ENCODE measurements at places on chromosomes 5 and 9.

DNA sequence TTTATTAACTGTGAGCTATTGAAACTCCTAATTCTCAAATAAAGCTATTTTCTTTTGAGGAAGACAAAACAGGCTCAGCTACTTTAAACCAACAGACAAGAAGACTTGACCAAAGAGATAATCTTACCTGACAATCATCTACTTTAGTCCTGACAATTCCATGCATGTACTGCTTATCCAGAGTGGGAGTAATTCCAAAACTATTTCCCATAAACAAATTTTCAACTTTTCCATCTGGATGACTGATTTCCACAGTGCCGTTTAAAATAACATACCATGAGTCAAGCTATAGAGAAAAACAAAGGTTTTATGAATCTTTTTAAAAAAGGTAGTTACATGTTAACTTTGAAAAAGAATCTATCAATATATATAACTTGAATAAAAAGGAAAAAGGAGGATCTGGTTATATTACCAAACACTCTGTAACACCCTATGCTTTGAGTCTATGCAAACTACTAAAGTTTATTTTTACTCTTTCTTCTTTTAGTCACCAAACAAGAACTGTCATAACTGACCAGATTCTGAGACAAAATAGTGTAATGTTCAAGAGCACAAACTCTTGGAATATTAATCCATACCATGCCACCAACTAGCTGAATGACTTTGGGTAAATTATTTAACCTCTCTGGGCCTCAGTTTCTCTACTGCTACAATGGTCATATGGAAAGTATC is 129.7 kb downstream of the RAPGEF6 start:
- no peak for DNase-seq

- no peak for DNase-seq
These were observed 58.7 kb upstream of the RNU6ATAC start for GRCh38 chr9:134223091-134223490.

DNA sequence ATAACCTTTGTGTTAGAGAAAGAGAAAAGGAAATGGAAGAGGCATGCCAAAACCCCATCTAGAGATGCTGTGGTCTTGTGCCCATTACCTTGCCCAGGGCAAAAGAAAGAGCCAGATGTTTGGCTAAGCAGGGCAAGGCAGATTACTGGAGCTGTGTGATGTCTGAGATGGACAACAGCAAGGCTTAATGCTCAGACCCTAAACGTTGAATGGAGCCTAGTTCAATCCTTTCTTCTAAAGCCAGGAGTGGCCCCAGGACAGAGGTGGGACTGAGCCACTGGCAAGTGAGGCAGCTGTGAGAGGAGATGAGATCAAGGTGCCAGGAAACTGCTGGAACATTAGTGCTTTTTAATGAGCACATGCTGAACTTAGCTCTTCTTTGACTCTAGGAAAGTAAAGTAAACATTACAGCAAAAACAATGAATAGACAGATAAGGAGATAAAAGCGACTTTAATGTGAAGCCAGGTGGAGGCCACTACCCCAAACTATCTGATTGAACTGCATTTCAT is 143.0 kb upstream of the EGFLAM start:
- no peak for DNase-seq

DNA sequence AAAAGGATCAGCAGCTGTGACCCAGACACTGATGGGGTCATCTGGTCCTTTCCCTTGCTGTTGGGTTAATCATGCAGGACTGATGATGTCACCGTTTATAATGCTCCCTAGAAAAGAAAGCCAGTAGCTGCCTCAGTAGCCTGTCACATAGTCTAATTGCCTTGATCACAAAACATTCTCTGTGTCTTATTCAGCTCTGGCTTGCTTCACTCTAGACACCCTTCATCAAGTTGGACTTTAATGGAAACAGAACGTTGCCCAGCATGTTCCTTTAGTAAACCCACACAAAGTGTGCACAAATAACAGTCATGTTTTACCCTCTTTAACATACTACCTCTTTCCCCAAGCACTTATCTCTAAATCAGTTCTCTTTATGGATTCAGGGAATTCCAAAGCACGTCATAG is 170.8 kb downstream of the SGCD start:
- peak; percentile 11 for DNase-seq

- DNase-seq = no peak
These were observed 51.4 kb downstream of the RNF130 start for GRCh38 chr5:180020176-180020575.

- DNase-seq = peak; percentile 86
These were observed 173.4 kb upstream of the CDH12 start for GRCh38 chr5:23026252-23027170.

- no peak for DNase-seq
These were observed 566 bp upstream of the CEP78 start for GRCh38 chr9:78235256-78235761.

- no peak for DNase-seq
These were observed 28.7 kb upstream of the TIMD4 start for GRCh38 chr5:156991714-156992113.

DNA sequence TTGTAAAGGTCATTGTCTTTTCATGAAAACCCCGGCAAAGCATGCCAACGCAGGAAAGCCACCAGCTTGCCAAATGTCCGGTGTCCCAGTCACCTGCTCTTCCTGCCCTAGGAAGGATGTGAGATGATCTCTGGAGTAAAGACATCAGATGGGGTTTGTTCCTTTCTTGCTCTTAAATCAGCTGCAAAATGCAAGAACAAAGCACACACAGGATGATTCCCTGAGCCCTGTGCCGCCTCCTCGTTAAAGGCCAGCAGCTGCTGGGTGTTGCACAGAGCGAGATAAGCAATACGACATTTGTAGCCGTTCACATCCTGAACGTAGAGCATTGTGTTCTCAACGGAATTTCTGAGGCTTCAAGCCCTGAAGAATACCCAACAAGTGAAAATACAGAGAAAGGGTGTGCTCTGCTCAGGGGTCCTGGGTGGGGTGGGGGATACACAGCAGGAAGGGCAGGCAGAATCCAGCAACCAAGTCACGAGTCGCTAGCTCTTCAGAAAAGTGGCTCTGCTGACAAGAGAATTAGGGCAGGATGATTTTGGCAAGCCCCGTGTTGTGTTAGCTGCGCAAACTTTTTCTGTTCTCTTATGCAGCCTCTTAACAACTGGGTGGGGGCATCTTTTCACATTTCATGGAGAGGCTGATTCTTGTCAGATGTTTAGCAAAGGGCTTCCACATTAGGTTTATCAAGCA is 229.2 kb upstream of the MAP3K1 start:
- no peak for DNase-seq

GRCh38 chr9:131464354-131465000 is 38.2 kb upstream of the POMT1 start:
- no peak for DNase-seq

All from NCI-H82 (cell line).